ENCODE measurements at places on chromosomes 1 and 21.

DNA sequence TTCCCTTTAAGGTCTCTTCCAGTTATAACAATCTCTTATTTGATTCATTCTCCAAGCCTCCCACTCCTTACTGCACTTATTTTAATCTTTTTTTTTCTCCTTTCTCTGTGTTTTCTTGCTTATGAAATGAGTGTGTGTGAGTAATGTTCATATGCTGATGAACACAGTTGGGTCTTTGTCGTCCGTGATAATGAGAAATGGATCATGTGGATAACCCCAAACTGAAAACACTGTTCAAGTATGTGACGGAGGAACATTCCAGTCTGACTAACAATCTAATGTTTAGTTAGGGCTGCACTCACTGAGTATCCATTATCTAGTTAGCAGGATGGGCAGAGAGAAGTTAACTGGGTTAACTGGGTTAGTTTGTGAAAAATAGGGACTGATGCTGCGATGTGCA, 253.1 kb upstream of the DUSP10 start:
- DNase-seq, result no peak

DNA sequence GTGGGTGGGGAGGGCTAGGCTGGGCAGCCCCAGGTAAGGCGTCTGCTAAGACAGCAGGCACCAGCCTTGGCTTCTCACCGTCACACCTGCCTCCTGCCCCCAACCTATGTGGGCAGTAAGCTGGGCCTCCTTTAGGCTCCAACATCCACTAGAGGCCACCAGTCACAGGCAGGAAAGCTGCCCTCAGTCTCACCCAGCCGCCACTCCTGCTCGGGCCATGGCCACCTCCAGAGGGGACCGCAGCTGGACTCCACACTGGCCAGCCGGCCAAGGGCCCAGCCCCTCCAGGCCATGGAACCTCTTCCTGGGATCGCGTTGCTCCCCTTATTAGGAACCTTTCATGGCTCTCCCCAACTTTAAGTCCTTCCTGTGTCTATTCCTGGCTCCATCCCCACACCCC, 74.5 kb downstream of the MRPL37 start:
- no peak for DNase-seq

DNA sequence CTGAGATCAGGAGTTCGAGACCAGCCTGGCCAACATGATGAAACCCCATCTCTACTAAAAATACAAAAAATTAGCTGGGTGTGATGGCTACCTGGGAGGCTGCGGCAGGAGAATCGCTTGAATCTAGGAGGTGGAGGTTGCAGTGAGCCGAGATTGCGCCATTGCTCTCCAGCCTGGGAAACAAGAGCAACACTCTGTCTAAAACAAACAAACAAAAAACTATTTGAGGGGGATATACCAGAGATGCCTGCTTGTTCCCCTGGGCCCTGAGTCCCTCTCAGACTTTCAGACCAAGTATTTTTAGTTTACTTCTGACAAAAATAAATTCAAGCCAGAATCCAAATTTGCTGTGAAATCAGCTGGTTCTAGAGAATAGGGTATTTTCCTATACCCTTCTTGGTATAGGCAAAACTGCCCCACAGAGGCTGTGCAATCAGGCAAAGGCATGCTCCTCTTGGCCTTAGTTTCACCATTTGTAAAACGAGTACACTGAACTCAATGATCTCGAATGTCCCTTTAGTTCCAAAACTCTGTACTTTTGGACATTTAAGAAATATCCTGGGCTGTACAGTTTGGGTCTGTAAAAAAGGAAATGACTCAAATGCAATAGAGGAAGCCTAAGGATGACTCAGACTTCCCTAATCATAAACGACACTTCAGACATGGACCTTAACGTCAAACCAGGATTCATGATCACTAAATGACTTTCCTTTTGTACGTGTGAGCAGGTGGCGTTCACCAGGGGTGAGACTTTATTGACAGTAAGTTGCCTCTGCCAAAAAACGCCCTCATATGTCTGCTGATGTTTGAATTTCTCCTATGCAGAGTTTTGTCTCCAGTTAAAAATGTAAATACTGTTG, 16.1 kb downstream of the ENSA start:
- no peak for DNase-seq

GRCh38 chr1:226046240-226046639, 16.3 kb upstream of the H3-3A start:
- DNase-seq, result no peak

- DNase-seq, result no peak
Measured at GRCh38 chr1:4071653-4072052, 171.6 kb upstream of the C1orf174 start.
